Parietal lobe (tissue), 2 donors: ENCODE measurements at places on chromosomes 3 and 15. TPM values are rescaled to one million over a fixed set of nuclear protein-coding genes. Genes with fewer than 3 reads are reported as not detected.

The GABRG3 gene
- total RNA-seq = 23.8 TPM

The CYP8B1 gene
- total RNA-seq = not detected

The CRYGS gene
- 7.2 TPM for total RNA-seq

The C3orf49 gene
- not detected for total RNA-seq

The ACKR4 gene
- total RNA-seq = not detected

The LRRC2 gene
- total RNA-seq = 5.9 TPM

The DPPA2 gene
- not detected for total RNA-seq

The ISLR gene
- total RNA-seq = 1.6 TPM
